ENCODE measurements at places on chromosomes 6 and 20.

DNA sequence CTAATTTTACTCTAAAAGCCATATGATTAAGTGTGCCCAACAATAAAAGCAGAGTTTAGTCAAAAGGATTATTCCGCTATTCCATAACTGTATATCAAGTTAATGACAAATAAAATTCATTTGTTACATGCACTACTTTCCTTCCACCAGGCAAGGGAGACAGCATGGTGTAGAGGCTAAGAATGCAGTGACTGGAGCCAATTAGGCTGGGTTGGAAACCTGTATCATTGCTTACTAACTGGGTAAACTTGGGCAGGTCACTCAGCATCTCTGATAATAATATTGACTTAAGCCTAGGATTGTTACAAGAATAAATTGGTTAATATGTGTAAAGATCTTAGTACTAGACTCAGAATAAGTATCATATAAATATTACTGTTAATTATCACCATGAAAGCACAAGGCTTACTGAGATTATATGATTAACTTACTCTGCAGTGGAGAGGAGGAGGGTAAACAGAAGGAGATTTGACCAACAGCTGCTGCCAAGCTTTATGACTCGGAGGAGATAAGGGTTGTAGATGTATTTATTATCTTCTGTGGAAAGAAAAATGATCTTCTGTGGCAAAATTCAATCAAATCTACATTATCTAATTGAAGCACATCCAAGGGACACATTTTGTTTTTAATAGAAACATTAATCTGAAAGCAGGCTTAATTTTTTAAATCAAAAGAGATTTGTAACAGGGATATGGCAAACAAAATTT is 1459.9 kb downstream of the GRIK2 start:
- no peak for DNase-seq

DNA sequence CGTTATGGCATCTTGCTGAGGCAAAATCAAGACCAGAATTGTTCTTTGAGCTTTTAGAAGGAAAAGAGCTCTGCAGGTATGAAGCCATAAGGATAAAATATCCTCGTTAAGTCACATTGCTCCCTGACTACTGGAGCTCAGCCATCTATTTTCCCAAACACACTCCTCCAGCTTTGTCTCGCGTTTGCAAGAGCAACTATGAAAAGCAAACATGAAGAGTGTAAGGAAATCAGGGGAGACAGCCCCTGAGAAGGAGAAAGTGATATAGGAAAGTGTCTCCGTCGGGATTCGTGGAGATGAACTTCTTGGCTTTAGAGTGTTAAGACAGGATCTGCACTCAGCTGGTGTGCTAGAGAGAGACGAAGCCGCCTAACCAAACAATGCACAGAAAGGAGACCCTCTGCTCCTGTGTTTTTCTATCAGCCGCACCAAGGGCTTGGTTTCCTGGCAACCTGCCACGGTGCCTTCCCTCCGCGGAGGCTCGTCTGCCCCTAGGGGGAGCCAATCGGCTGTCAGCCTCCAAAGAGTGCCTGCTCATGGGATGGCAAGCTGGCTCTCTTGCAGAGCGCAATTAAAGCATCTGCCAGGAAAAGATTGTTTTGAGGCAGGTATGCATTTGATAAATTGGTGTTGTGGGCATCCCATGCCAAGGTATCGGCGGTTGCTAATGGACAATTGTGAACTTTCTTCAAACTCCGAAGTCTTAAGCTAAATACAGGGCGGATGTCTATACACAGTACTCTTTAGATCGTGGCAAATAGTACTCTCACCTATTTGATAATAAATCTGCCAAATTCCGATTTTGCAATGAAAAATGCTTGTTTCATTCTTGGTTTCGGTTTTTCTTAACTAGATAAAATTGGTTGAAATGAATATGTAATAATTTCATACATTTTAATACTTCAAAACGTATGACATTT is 603.2 kb downstream of the RNF144B start:
- peak; percentile 56 for DNase-seq

DNA sequence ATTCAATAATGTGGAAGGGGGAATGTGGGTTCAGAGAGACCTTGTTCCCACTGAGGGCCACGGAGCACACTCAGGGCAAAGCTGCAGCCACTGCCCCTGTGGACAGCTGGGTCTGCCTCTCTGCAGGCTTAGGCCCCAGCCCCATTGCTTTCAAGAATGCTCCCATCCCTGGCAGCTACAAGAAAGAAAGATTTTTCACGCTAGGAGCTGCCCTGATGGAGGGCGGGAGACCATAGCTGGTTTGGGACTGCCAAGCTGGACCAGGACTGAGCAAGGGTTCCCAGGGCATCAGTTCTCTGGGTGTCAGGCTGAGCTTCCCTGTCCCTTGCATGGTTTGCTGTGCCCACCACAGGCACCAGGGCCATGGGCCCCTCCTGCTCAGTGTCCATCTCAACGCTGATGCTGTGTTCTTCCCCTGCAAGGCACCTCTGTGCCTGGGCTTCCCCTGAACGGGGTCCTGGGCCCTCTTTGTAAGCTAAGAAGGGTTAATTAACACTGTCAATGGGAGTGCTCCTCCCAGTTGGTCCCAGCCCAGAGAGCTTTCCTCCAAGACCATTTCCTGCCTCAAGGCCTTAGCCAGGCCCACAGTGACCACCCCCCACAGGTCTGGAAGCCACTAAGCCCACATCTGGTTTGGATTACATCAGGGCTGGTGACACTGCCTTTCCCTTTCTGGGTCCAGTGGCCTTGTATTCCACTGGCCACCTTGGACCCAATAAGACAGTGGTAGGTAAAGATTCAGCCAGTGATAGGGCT is 8.4 kb downstream of the FOXS1 start:
- no peak for DNase-seq

DNA sequence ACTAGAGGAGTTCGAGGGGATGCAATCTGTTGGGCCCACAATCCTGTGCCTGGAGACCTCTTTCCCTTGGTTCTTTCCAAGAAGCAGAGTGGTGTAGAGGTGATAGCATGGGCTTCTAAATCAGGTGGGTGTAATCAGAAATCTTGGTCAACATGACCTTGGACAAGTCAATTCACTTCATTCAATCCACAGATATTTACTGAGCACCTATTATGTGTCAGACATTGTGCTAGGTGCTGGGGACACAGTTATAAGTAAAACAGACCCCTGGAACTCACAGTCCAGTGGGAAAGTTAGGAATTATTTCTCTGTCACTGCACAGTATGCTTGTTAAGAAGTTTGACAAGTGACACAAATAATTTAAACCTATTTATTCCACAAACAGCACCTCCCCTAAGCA is 3.3 kb upstream of the E2F1 start:
- peak; percentile 44 for DNase-seq

- no peak for DNase-seq
These were observed 59.1 kb downstream of the ADGRF1 start for GRCh38 chr6:46983007-46983411.

- DNase-seq: peak; percentile 54
These were observed 5.1 kb downstream of the DEF6 start for GRCh38 chr6:35302604-35303241.

- no peak for DNase-seq
These were observed 4.2 kb downstream of the SCML4 start for GRCh38 chr6:107819964-107820337.

DNA sequence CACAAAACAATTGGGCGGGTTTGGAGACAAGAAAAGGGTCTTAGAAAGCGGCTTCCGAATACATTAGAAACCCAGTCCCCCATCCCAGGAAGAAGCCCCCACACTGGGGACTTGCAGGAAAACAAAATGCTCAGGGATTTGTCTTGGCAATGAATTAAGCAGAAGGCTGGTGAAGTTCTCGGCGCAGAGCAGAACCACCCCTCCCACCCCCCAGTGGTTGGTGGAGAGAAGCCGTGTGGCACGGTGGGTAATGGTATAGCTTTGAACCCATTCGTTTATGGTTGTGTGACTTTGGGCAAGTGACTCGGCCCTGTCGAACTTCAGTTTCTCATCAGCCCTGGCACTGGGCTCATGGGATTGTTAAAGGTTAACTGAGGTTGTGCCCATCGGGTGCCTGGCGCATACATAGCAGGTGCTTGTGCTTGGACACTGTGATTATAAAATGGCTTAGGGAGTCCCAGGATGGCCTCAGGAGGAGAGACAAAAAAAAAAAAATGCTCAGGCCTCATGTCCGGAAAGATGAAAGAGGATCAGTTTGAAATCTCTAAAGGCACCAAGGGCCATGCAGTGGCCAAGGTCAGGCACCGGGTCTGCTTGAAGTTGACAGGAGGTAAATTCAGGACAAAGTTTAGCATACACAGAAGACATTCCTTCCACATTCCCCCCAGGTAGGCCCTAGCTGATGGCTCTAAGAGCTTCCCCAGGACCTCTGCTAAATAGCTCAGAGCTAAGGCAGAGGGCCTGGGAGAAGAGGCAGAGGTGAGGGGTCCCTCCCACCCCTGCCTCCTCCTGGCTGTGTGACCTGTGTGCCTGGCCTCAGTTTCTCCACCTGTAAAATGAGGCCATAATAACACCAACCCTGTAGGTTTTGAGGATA is 120.1 kb upstream of the PTPN1 start:
- DNase-seq: no peak

DNA sequence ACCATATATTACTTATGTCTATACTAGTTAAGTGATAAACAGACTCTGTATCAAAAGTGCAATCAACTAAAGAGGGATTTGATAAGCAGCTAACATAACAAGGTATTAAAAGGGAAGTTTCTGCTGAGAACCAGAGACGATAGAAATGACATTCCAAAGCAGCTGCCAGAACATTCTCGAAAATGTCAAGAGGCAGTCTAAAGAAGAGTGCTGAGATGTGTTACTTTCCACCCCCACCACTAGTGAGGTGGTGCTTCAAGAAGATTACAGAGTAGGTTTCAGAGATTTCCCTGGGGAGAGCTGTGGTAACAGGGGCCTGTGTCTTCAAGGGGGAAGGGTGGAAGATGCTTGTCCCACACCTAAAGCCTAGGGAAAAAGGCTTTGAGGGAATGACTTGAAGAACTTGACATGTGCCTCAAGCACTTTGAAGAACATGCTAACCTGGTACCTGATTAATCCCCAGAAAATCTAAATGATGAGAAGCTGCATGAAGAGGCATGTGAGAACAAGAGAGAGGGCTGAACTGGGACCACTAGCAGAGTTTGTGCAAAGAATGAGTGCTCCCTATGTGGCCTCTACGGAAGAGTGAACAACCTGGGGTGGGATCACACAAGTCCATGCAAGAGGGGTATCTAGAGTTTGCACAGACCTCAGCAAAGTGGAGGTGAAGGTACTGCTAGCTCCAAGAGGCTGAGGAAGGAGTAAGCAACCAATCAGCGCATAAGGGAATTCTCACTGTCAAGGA is 5.0 kb downstream of the FAM184A start:
- DNase-seq: no peak

GRCh38 chr6:56345376-56345995 is 98.1 kb upstream of the COL21A1 start:
- no peak for DNase-seq

DNA sequence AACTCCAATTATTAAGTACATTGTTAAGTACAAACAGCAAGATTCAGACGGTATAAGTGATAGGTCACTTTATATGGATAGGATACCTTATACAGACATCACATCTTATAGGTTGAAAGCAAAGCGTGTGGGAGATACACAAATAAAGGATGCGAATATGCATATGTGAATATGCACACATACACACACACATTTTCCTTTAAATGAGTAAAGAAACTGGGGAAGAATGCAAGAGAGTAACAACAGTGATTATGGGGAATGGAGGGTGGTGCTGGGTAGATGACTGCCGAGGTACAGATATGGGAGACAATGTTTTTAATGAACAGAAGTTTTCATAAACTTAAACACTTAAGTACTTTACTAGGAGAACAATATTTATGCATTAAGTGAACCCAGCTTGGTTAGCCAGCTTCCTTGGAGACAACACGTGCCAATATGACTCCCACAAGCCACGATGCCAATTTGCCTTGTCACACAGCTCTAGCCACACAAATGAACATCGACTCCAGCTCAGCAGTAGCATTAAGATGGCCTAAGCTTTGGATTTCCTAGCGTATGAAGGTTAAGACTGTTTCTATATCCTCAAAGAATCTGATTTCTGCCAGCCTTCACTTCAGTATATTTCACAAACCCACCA is 96.6 kb downstream of the EPB41L2 start:
- DNase-seq: no peak

GRCh38 chr6:130908188-130908587 is 81.0 kb downstream of the SMLR1 start:
- DNase-seq: no peak

GRCh38 chr6:42993445-42993844 is 9.1 kb downstream of the PPP2R5D start:
- no peak for DNase-seq

- DNase-seq: no peak
These were observed 105.5 kb upstream of the EPHA7 start for GRCh38 chr6:93524671-93525451.

- no peak for DNase-seq
These were observed 512.3 kb downstream of the HDGFL1 start for GRCh38 chr6:23081701-23082100.

DNA sequence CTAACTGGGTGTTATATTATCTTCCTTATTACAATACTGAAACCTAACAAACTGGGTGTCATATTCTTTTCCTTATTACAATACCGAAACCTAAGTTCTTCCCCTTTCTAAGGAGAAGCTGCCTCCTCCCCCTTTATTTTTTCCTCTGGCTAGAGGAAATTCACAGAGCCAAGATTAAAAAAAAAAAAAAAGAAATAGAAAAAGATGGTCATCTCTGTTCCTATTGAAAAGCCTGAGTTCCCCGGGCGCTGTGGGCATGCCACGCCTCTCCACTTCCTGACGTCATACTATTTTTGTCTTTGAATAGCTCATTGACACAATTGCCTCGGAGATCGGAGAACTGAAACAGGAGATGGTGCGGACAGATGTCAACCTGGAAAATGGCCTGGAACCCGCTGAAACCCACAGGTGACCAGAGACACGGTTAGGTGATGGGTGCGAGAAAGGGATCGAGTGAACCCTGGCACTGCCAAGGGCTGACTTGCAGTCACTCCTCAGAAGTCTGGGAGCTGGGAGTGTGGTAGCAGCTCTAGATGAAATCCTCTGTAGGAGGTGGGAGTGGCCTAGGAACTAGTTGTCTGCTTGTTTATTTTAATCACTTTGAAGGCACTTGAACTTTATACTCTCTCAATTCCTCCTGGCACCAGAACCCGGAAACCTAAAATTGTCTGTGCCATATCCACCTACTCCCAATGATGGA is 82.2 kb upstream of the NAA20 start:
- no peak for DNase-seq

DNA sequence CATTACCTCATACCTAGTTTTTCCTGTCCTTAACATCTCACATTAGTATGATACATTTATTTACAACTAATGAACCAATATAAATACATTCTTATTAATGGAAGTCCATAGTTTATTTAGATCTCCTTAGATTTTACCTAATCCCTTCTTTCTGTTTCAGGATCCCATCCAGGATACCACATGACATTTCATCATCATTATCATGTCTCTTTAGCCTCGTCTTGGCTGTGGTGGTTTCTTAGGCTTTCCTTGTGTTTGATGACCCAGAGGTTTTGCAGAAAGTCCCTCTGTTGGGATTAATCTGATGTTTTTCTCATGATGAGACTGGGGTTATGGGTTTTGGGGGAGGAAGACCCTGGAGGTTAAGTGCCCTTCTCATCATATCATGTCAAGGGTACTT is 89.3 kb upstream of the IYD start:
- no peak for DNase-seq

DNA sequence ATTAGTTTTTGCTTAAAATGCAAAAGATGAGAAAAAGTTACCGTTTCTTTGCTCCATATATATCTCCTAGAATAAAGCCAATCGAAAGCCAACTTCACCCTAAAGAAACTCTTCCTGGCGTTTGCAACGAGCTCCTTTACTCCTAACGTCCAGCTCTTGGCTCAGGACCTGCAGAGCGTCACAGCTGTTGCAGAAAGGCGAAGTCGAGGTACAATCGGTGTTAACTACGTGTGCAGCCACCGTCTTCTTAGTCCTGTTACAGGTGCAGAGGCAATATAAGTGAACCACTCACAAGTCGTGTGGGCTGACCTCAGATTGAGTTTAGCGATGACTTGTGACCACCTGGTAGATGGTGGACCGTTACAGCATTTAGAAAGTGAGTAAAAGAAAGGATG is 113.1 kb downstream of the TRIM27 start:
- DNase-seq: peak; percentile 18

Measured in erythroblast (primary cell).